ENCODE measurements at places on chromosomes 1 and 21. TPM values are rescaled to one million over a fixed set of nuclear protein-coding genes. Genes with fewer than 3 reads are reported as not detected.

Gene CYP4X1
- not detected for total RNA-seq

Gene CR2
- total RNA-seq = 0.28 TPM

- no peaks in the 10 kb centered on the region for H3K36me3 ChIP-seq
- peak; percentile 4 for DNase-seq
- no peak overlapping the region for H3K27ac ChIP-seq
Observed at GRCh38 chr1:31799895-31800673, 15.7 kb downstream of the SPOCD1 start.

DNA sequence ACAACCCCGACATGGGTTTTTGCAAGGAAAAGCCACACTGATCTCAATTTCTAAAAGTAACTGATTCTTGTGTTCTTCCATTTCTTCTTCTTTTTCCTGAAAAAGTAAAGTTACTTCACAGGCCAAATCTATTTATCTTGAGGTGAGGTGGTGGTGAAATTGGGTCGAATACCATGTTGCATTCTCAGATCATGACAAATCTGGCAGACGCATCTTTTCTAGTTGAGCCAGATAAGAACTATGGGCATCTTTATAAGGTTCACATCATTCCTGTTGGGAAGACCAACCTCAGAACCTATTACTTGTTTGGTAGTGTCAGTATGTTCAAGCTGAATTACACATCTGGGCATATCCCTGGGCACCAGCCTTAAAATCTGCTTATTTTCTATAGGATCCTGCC is 78.6 kb upstream of the USP25 start:
- no peaks in the 10 kb centered on the region for H3K27me3 ChIP-seq
- DNase-seq = no peak
- H3K27ac ChIP-seq = no peak overlapping the region
- H3K4me1 ChIP-seq = no peaks in the 10 kb centered on the region
- H3K4me3 ChIP-seq = no peak overlapping the region
- H3K36me3 ChIP-seq = no peaks in the 10 kb centered on the region

DNA sequence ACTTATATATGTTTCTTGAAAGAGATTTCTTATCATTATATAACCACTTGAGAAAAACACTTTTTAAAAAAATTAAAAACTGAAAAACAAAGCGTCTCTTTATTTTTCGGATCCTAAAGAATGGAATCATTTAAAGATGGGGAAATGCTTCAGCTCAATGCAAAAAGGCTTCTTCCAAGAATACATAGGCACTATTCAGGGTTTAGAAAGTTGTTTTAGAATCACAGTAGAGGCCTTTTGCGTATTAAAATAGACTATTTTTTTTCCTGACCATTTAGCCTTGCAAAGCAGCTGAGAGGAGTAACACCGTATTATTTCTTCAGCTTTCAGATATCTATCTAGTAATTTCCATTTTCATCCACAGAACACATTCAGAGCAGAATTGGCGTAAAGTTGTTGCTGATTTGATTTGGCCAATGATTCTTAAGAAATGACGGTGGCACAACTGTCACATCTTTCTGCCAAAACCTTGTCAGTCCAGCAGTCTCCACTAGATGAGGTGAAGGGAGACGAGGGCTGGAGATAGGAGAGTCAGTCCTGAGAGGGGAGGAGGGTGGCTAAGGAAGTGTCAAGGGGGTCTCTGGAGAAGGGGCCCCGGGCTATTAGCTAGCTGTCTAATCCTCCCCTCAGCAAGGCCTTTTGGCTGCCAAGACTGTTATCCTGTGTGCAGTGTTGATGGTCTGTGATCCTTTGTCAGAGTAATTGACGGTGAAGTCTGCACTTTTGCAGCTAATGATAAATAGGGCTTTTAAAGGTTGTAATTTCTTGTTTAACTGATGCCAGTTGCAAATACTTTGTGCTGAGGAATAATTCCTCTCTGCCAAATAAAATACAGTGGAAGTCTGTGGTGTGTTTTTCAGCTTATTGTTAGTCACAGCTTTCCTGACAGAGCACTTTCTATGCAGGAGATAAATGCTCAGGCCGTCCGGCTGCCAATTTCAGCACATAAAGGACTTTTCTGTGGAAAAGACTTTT is 34.7 kb downstream of the PRRX1 start:
- no peak overlapping the region for H3K4me3 ChIP-seq
- no peak overlapping the region for H3K27ac ChIP-seq
- no peaks in the 10 kb centered on the region for H3K4me1 ChIP-seq
- peaks cover 13% of the 10 kb centered on the region for H3K27me3 ChIP-seq
- no peaks in the 10 kb centered on the region for H3K36me3 ChIP-seq

GRCh38 chr1:97986041-97987005 is 65.5 kb upstream of the DPYD start:
- DNase-seq = no peak
- H3K27ac ChIP-seq = no peak overlapping the region
- no peaks in the 10 kb centered on the region for H3K27me3 ChIP-seq
- H3K4me3 ChIP-seq = no peak overlapping the region
- H3K4me1 ChIP-seq = no peaks in the 10 kb centered on the region

DNA sequence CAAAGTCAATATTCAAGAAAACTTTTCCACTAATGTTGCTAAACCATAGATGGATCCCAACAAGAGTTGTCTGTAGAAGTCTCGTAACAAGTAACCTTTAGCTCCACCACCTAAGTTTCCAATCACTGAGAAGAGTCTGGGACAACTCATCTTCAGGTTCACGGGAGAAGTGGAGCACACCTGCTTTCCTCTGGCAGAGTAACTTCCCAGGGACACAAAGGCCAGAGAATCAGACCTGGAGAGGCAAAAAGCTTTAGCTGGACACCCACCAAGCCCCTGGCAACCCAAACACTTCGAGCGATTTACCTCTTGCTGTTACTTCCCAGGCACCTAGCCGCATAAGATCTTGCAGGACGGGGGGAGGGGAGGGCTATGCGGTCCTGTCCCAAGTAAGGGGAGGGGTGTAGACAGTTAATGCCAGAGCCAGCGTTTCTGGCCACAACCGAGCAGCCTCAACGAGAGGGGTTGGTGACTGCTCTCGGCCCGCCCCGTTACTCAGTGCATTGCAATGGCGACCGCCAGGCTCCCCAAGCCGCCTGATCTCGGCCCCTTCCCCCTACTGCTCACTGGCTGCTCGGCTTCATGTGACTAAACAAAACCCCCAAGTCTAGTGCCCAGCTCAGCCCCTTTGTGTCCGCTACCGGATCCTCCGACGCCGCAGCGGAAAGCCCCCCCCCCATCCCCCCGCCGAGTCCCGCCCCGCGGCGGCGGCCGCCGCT is 709 bp downstream of the ZNF644 start:
- peak overlapping the region; percentile 91 for H3K27ac ChIP-seq
- DNase-seq = peak; percentile 85
- H3K4me1 ChIP-seq = peaks cover 64% of the 10 kb centered on the region
- H3K4me3 ChIP-seq = peak overlapping the region; percentile 94
- no peaks in the 10 kb centered on the region for H3K27me3 ChIP-seq

Measured in activated CD4-positive, alpha-beta T cell treated with anti-CD3 and anti-CD28 coated beads for 36 hours (primary cell).